ENCODE measurements at places on chromosomes 1 and 21.

DNA sequence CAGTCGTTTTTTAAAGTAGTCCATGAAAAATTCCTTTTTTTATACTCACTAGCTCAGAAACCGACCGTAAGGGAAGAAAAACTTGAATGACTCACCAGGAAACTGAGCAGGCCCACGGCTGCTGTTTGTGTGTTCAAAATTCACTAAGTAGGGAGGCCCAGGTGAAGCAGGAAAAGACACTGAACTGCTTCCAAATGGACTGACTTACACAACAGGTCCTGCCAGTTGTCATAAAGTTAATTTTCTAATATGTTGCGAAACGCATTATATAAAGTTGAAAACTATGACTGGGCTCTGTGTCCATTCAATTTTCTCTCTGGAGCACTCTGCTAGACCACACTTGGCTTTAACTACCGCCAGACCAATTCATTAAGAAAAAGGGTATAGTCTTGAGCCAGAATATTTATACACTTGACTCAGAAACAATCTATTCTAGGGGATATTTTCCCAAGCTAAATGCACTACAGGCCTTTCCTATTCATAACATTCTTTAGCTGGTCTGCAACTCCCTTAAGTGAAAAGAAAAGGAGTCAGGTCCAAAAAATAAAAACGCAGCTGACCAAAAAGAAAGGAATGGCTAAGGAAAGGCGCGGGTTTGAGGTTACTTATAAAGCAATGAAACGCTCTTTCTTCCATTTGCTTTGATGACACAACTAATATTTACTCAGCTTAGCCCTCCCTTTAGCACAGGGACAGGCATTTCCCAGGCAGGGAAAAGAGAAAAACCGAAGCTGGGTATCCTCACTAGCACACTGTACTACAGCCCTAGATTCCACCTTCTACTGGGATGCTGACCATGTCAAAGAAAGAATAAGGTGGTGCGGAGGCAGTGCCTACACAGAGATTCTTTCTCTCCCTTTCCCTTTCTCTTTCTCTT lies 306.3 kb upstream of the ESRRG start:
- DNase-seq, result no peak

- no peak for DNase-seq
Observed at GRCh38 chr1:228830954-228831481, 95.7 kb downstream of the RHOU start.

DNA sequence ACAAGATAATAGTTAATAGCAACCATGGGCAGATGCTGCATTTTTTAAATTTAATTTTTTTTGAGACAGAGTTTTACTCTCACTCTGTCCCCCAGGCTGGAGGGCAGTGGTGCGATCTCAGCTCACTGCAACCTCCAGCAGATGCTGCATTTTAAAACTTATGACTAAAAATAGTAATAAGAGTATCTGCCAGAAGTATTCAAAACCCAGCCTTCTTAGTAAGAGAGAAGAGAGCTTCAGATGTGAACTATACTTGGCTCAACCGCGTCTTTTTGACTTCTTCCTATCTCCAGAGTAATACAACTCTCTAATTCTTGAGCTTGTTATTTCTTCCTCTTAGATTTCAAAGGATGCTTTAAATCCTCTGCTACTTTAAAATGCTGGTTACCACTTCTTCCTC lies 4.6 kb downstream of the RPS27 start:
- DNase-seq, result no peak

GRCh38 chr1:56424744-56425493 lies 154.4 kb downstream of the PLPP3 start:
- DNase-seq, result no peak

GRCh38 chr1:228781161-228781808 lies 46.0 kb downstream of the RHOU start:
- DNase-seq, result no peak

DNA sequence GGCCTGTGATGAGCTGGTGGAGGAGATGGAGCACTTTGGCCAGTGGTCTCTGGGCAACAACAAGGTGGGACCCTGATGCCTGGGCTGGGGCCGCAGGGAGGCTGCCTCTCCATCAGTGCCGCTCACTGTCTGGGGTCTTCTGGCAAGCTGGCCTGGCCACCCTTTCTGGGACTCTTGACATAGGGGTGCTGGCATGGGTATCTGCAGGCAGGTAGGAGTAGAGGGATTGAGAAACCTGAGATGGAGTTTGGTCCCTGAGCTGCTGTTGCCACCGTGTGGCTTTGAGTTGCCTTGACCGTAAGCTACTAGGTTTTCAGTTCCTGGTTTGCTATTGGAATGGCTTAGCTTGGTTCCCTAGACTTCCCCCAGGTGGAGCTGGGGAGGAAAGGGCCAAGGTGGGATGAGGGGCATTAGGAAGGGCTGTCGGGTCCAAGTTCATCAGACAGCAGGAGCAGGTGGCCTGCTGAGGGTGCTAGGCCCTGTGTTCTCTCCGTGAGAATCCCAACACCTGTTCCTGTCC lies 13.2 kb upstream of the MFN2 start:
- no peak for DNase-seq

DNA sequence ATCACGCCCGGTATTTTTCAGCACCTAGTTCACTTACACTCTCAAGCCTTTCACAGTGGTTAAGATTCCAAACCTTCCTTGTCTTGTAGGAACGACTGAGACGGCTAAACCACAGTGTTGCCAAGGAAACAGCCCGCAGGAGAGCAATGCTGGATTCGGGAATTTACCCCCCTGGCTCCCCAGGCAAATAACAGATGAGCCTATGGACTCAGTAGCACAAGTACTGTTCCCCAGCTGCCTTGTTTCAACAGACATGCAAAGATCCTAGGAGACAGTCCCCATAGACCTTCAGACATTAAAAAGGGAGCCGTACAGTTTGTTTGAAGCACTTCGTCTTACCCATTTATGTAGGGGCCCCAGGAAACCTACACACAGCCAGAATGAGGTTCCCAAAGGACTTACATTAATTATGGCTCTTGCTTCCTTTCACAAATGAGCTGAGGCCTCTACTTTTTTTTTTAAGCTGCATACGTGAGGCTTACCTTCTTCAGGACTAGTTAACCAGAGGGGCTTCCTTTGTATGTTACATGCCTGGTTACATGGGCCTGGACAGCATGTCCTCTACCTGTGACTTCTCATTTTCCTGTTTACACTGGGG lies 2.7 kb downstream of the SNAPIN start:
- DNase-seq, result no peak

GRCh38 chr1:206517784-206518183 lies 10.5 kb downstream of the RASSF5 start:
- DNase-seq, result no peak

- DNase-seq, result no peak
Observed at GRCh38 chr1:207862241-207862787, 48.6 kb downstream of the CD34 start.

GRCh38 chr1:92094595-92094994 lies 14.4 kb downstream of the BTBD8 start:
- no peak for DNase-seq

- DNase-seq, result peak; percentile 41
Observed at GRCh38 chr1:247331525-247332214, at the start of gene ZNF496. ZNF496 (minus strand) TSS chr1:247331867; CDS start chr1:247329578, 2,289 bp downstream.

DNA sequence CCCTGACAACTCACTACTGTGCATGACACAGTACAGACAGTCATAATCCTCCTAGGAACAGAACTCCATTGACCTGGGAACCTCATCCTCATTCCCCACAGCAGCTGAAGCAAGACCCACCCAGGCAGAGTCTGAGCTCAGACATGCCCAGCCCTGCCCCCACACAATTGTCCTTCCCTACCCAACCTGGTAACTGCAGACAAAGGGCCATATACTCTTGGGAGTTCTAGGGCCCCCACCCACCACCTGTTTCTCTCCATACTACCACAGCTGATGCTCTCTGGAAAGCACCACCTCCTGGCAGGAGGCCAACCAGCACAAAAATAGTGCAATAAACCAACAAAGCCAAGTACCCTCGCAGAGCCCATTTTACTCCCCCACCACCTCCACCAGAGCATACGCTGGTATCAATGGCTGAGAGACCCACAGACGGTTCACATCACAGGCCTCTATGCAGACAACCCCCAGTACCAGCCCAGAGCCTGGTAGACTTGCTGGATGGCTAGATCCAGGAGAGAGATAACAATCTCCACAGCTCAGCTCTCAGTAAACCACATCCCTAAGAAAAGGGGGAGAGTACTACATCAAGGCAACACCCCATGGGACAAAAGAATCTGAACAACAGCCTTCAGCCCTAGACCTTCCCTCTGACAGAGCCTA lies 159.7 kb upstream of the CXADR start:
- DNase-seq, result no peak

- DNase-seq, result no peak
Observed at GRCh38 chr1:115184260-115184950, 95.1 kb upstream of the TSPAN2 start.

GRCh38 chr1:89190017-89190416 lies 8.7 kb downstream of the GBP4 start:
- DNase-seq, result no peak

DNA sequence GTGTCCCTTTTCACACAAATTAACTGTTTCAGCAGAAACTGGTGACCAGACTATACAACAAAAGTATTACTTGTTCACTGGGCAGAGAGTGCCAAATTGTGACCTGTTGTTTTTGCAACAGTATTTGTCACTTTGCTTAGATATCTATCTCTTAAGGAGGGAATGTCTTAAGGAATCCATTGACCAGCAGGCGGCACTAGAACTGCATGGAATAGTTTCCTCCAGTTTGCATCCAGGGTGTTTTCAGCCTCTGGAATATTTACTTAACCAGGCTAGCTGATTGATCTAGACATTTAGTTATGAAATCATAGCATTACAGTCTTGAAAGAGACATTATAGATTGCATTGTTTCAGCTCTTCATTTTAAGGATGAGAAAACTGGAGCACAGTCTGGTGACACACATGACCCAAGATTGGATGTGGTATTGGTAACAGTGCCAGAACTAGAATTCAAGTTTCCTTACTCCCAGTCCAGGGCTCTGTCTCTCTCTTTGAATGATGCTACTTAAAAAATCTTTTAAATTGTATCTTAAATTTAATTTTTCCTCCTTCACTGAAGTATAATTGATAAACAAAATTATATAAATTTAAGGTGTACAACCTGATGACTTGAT lies 16.9 kb downstream of the RPTN start:
- peak; percentile 49 for DNase-seq

- no peak for DNase-seq
Observed at GRCh38 chr1:8109216-8109615, 83.1 kb upstream of the ERRFI1 start.

- DNase-seq, result peak; percentile 81
Observed at GRCh38 chr1:116434849-116435248, 61.8 kb downstream of the ATP1A1 start.

DNA sequence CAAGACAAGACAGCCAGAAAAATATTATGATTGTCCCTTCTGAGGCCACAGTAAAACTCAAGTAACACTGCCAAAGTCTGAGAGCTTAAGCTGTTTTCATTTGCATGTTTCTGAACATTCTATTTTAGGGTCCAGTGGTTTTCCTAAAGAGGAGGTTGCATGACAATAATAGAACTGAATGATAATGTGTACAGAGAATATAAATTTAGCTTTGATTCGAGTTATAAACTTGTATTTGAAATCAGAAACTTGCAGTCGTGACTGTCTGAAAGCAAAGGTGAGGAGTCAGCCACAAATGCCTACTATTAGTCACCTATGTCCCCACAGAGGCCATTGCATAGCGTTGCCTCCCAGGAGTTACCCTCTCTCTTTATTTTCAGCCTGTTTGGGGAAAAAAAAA lies 363.1 kb upstream of the ADGRL2 start:
- DNase-seq, result no peak

- no peak for DNase-seq
Observed at GRCh38 chr1:116855191-116855619, 54.5 kb upstream of the PTGFRN start.

- peak; percentile 68 for DNase-seq
Observed at GRCh38 chr21:31335957-31336738, 7.9 kb downstream of the TIAM1 start.

DNA sequence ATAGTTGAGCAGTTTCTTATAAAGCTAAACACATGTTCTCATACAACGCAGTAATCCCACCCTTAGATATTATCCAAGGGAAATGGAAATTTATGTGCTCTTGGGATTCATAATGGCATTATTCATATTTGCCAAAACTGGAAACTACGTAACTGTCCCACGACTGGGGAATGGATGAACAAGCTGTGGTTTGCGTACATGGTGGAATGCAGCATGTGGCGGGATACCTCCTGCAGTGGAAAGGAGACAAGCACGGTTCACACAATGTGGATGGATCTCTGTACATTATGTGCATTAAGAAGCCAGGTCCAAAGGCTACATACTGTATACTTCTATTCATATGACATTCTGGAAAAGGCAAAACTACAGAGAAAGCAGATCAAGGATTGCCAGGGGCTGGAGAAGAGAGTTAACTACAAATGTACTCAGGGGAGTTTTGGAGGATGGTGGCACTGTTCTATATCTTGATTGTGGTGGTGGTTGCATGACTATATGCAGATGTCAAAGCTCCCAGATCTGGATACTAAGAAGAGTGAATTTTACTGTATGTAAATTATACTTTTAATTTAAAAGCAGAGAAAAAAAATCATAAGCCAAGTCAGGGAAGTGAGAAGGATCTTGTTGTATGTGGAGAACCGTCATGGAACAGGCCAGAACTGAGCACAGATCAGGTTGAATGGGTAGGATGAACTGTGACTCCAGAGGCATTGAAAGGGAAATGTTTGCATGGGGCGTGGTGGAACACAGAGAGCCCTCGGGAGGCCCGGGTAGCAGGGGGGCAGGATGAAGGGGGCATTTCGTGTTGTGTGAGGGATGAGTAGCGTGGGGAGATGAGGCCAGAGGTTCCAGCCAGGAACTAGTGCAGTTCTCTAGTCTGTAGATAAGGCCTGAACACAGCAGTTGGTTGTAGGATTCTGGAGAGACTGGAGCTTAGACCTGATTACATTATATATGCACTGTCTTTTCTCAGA lies 90.7 kb downstream of the GALNT2 start:
- DNase-seq, result no peak

- no peak for DNase-seq
Observed at GRCh38 chr1:163770265-163770664, 448.5 kb downstream of the NUF2 start.

DNA sequence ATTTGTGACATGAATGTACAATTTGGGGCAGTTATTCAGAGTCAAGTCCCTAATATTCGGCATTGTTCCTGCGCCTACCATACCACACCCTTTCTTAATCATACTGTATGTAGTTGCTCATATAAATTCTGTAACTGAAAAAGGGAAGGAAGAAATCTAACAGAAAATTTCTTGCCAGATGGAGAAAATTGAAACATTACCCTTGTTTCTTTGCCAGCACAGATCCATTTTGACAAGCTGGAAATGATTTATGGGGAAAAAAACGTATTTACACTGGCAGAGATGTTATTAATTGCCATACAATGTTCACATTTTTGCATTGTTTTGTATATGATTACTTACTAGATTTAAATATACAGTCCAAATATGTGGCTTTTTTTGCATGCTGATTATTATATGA lies 363.8 kb upstream of the PKN2 start:
- no peak for DNase-seq

Data from foreskin melanocyte (primary cell).